Activated naive CD4-positive, alpha-beta T cell treated with anti-CD3 and anti-CD28 coated beads, Interleukin-2, amount 50 U/mL, for 16 hours (primary cell): ENCODE measurements at places on chromosomes 2 and 18.

- no peak for DNase-seq
These were observed 678.7 kb downstream of the EPHA4 start for GRCh38 chr2:220893411-220893810.

- no peak for DNase-seq
These were observed 31.2 kb upstream of the TBR1 start for GRCh38 chr2:161384864-161385263.

DNA sequence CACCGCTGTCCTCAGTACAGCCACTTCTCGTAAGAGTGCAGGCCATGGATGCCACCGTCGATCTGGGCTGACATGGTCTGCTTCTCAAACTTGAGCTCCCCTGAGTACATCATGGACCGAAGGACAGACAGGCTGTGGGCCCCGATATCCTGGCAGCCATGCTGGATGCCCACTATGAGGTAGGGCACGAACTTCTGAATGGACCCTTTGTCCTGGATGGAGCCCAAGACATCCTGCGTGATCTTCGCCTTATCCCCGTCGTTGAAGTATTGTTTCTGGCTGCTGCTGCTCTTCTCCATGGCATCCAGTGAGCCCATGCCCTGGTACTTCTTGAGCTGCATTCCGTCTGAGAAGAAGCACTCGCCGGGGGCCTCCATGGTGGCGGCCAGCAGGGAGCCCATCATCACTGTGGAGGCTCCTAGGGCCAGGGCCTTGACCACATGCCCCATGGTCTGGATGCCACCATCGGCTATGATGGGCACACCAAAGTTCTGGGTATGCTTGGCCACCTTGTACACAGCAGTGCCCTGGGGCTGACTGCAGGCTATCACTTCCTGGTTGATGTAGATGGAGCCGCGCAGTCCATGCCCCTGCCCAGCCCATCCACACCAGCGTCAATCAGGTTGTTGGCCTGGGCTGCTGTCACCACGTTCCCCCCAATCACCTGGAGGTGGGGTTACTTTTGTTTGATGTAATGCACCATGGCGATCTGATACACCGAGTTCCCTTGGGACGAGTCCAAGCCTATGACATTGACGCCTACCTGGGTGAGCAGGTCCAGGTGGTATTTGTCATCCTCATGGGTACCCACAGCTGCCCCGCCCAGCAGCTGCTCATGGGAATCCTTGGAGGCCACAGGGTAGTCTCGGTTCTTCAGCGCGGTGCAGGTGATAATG is 21.8 kb downstream of the CFLAR start:
- DNase-seq = no peak

DNA sequence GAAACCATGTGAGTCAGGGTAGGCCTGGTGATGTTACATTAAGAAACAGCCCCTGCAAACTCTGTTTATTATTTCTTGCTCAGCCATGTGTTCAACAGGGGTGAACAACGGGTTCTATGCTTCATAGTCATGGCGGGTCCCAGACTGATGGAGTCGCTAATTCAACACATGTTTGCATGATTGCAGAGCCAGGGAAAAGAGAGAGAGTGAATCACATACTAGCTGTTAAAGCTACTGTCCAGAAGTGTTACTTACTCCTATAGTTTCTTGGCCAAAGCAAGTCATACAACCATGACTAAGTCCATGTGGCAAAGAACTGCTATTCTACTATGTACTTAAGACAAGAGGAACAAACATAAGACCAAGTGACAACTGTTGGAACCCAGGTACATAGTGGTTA is 241.2 kb upstream of the SKOR2 start:
- DNase-seq = no peak

DNA sequence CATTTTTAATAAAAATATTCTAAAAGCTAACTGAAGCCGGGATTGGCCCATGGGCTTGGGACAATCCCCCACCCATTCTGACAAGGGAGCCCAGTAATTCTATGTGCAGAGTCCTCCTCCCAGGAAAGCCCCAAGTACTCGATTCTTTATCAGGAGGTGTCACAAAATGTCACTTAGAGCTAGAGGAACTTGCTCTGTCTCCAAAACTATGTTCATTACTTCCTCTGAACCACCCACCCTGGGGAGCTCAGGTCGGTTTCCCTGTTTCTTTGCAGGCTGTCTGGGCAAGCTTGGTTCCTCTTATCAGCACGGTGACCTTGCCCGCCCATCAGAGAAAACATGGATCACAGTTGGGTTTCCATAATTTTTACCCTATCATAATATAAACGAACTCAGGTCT is 430.6 kb upstream of the ID2 start:
- DNase-seq = no peak

DNA sequence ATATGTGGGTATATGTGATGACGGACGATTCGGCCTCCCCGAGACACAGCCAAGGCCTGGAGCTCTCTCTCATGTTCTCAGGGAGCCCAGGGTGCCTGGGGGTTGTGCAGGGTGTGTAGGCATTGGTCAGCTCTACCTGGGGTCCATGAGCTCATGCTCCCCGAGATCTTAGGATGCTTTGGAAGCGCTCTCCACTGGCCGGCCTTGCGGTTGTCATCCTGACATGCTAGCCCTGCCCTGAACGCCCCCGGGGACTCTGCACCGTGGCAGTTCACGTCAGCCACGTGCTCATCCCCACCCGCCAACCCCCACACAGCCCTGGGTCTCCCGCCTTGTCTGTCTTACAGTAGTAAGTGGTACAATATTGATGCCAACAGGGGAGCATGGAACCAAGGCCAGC is 67.8 kb downstream of the RTP5 start:
- DNase-seq = no peak

- peak; percentile 3 for DNase-seq
These were observed 42.6 kb upstream of the HPCAL1 start for GRCh38 chr2:10260130-10260529.

GRCh38 chr2:18651842-18652774 is 62.7 kb upstream of the NT5C1B start:
- DNase-seq = no peak

DNA sequence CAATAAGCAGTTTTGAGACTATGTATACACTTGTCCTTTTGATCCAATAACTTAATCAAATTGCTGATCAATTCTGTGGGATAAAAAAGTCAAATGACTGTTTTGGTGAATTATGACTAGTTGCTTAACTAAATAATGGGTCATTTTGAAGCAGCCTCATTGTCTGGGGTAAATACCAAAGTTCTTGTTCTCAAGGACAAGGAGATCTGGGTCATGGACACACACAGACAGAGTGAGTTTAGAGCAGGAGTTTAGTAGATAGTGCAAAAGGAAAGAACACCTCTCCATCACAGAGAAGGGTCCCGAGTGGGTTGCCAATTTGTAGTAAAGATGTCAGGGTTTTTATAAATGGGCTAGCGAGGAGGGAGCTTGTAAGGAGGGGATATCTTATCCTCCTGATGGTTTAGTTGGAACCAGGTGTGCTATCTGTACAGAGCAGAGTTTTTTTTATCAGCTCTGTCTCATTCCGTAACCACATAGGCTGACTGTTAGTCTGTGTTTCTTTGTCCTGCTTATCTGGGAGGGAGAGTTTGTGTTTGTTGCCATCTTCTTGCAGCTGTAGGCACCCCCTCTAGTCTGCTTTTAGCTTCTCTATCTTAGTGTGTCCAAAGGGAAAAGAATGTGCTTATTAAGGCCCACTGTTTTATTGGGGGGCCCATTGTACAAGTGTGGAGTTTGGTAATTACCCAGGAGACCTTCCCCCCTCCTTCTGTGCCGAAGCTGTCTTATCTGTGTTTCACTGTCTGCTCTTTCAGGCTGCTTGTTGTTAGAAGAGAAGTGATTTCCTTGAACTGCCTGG is 48.7 kb upstream of the C1GALT1C1L start:
- no peak for DNase-seq

- DNase-seq = peak; percentile 71
These were observed 147.1 kb upstream of the FHL2 start for GRCh38 chr2:105545730-105546627.

DNA sequence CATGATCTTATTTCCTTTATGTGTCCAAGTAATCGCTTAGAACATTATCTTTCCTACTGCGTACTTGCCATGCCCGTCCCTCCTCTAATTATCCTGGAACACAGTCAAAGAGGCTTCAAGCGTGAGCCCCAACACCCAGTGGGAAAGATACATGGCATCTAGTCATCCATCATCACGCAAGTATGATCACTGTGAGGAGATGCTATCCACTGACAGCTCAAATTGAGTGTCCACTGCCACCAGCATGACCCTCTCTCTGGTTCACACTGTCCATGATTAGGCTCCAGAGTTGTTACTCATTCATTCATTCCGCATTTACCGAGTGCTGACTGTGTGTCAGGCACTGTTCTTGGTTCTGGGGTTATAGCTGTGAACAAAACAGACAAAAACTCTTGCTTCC is 124.6 kb downstream of the COPS8 start:
- DNase-seq = no peak

- no peak for DNase-seq
These were observed 378.2 kb downstream of the STK39 start for GRCh38 chr2:167869200-167869599.

GRCh38 chr18:8020132-8020846 is 453.2 kb downstream of the PTPRM start:
- DNase-seq = no peak

DNA sequence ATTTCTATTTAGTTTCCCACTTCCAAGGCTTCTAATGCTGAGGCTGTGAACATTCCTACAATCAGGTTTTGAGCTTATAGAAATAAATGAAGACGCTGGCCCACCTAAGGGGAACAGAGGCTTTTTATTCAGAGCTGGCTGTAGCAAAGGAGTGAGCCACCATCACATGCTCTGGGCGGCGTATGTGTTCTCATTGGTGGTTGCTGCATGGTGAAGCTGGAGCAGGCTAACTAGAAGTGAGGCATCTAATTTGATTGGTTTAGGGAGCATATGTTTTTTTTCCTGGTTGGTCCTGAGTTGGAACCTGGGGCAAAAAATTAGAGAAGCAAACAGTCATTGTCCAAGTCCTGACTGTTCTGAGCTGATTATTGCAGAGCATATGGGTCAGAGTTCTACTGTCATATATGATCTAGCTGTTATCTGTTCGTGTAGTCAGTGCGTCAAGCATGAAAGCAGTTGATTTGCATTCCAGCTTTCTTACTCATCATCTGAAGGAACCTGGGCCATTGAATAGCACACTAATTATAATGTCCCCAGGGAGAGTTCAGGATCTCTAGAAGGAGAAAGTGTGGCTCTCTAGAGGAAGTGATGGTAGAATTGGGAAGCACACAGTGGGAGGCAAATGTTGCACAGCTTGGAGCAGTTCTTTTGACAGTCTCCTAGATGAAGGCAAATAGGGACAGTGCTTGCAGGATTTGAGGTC is 279.6 kb downstream of the PARD3B start:
- no peak for DNase-seq

DNA sequence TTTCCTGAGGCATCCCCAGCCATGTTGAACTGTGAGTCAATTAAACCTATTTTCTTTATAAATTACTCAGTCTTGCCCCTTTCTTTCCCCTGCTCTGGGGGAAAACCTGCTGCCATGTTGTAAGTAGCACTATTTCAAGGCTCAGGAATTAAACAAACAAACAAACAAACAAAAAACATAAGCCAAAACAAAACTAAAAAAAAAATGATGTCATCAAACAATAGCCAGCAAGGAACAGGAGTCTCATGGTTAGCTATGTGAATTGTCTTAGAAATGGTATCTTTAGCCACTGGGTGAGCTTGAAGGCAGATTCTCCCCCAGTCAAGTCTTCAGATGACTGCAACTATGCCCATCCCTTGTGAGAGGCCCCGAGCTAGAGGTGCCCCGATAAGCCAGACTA is 823.4 kb upstream of the ZEB2 start:
- DNase-seq = no peak
